ENCODE measurements at places on chromosomes 7 and 10.

- no peak for DNase-seq
Observed at GRCh38 chr10:61124756-61125530, 181.0 kb upstream of the RHOBTB1 start.

GRCh38 chr10:44939691-44940401 is 19.8 kb upstream of the RASSF4 start:
- DNase-seq: no peak

DNA sequence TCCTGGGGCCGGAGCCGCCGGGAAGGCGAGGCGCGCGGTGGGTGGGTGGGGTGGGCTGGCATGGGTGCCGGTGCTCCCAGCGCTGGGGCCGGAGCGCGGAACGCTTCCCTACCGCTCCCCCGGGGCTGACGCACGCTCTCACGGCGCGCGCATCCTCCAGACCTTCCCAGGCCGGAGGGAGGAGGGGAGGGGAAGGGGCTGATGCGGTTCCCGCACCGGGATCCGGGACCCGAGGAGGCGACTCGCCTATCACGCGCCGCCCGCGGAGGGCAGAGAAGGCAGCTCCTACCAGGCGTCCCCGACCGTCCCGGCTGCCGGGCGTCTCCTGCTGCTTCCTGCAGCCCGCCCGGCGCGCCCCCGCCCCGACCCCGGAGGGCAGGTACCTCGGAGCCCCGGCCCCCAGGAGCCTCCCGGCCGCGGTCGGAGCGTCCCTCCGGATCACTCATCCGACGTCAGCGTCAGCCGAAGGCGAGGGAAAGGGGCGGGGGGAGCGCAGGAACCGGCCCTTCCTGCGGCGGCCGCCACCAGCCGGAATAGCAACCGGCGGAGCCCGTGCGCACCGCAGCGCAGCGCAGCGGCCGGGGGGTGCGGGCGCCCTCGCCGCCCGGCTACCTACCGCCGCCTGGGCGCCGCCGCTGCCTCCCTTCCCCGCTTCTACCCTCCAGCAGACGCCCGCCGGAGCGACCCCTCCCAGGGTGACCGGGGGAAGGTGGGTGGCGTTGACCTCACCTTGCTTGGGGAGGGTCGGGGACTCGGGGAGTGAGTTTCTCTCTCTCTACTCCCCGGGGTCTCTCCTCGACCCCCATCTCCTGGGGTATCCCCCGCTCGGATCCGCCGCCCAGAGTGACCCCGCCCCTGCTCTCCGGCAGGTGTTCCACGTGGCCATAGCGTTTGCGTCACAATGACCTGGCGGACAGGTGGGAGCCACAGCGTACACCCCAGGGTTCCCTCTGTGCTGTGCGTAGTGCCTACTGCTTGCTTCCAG is at the start of gene ICA1:
TSS of gene ICA1 (minus strand) at position 457 of the 985 bp plus-strand sequence. CDS start 26,241 bp downstream, outside the sequence.
- DNase-seq: no peak

DNA sequence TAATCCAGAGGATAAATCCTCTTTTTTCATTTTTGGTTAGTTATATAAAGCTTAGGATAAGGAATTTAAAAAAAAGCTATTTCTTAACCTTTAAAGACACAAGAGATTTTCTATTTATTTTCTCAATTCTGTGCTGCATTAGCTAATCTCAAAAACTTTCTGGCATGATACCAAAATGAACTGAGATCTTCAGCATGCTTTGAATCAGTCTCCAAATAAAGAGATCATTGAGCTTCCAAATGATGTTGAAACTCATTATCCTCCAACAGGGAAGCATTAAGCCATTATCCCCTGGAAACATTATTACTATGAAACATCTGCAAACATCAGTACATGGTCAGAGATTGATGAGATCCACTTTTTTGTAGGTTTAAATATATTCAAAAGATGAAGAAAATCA is 350.3 kb upstream of the TEX47 start:
- DNase-seq: no peak

- no peak for DNase-seq
Observed at GRCh38 chr7:115844857-115845256, 185.7 kb downstream of the TFEC start.

DNA sequence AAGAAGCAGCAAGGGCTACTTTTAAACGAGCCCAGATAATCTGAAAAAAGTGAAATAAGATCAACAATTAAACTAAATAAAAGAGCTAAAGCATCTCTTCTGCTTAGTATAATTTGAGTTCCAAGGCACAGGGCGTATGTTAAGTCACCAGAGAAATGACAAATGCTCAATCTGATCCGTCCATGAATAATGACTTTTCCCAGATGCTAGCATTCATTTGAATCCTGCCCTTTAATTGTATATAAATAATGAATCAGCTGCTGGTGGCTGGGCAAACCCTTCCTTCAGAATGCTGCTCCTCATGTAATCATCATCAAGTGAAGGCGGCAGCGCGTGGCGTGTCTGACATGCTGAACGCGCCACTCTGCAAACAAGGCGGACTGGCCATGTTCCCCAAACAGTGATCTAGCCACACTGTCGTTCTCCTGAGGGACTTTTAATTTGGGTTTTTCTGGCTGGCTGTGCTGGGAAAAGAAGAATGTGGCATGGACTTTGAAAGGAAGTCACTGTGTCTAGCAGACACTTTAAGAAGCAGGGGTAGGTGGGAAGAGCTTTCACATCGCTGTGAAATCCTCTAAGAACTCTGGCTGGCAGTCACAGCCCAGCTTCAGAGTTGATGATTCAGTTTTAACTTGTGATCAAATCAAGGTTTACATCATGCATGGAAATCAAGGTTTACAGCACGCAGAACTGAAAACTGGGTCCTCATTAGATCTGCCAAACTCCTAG is 70.7 kb downstream of the BEND7 start:
- DNase-seq: no peak

GRCh38 chr10:115604627-115605026 is 511.5 kb downstream of the ATRNL1 start:
- DNase-seq: no peak

- DNase-seq: no peak
Observed at GRCh38 chr10:132654708-132655661, 117.4 kb downstream of the INPP5A start.

DNA sequence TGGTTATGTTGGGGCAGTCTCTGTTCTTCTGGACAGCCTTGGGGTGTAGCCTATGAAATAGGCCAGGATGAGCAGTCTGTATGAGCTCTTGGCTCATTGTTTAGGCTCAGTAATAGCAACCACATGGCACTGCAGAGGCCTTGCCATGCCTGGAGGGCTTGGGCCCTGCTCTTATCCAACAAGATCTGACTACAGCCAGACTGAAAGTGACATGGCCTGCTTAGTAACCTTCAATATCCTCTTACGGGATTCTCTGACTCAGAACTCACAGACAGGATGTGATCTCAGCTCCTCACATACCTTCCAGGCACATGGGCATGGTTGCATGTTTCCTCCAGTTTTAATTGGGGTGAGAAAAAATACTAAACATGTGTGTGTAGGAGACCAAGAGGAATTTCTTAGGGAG is 289.3 kb downstream of the PTEN start:
- no peak for DNase-seq

DNA sequence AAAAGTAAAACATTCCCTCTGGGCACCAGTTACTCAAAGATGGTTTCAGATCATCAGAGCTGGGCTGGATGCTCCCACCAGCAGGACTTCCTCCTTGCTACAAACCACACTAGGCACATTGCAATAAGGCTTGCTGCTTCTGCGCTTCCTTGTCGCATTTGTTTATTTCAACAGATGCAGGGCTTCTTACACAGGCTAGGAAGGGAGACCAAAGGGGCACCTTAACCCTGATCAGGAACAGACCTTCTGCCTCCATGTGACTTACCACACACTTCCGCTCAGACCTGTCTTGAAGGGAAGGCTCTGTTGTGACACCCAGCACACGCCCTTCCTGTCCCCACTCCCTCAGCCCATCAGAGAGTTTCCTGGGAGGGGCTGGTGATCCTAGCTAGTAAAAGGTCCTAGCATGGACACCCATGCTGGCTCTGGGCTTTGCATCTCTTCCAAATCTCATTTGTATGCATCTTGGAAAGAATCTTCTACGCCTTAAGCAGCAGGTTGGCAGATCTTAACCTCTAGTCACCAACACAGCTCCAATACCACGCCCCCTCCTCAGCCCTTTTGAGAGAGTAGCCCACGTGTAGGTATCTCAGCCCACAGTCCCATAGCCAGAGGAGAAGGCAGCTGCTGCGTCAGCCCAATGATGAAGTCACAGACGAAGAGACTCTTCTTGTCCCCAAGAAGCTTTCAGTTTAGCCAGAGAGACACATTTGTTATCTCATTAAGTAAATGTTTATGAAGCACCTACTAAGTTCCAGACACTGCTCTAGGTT is 47.1 kb upstream of the SVIL start:
- DNase-seq: no peak

- no peak for DNase-seq
Observed at GRCh38 chr10:82668221-82668895, 793.4 kb downstream of the NRG3 start.

DNA sequence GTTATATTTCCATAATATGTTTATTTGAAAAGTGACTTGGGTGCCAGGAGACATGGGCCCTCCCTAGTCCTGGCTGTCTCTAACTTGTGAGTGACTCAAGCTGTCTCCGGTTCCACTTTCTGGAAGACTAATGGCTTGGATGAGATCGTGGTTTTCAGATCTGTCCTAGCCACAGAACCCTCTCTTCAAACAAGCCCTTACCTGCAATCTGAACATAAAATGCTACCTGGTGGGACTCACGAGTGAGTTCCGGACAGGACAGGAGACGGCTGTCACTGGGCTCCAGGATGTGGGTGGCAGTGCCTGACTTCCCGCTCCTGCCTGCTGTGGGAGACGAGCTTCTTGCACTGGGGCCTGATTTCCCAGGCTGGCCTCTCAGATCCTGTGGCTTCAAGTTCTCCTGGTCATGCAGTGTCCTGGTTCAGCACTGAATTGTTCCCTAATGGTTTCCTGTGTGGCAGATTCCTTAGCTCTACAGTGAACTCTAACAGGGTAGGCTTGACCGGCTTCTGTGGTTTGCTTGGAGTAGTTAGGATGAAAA is 26.0 kb upstream of the PFKFB3 start:
- DNase-seq: no peak

- no peak for DNase-seq
Observed at GRCh38 chr7:39300276-39300675, 265.9 kb upstream of the YAE1 start.

DNA sequence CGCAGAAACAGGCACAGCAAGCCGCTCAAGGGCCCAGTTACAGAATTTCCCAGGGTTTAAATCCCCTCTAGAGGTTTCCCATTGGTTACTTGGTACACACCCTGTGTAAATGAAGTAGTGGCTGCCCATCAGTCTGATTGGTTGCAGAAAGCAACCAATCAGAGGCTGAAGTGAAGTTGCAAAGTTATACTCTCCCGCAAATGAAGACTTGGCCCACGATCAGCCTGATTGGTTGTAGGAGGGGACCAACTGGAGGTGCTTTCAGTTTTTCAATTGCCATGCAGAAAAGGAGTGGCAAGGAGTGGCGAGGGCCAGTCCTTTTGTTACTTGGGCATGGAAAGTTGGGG is 909.2 kb upstream of the AUTS2 start:
- DNase-seq: no peak

- no peak for DNase-seq
Observed at GRCh38 chr10:100693821-100694220, 51.6 kb upstream of the PAX2 start.

- no peak for DNase-seq
Observed at GRCh38 chr7:7662527-7662926, 22.0 kb downstream of the UMAD1 start.

DNA sequence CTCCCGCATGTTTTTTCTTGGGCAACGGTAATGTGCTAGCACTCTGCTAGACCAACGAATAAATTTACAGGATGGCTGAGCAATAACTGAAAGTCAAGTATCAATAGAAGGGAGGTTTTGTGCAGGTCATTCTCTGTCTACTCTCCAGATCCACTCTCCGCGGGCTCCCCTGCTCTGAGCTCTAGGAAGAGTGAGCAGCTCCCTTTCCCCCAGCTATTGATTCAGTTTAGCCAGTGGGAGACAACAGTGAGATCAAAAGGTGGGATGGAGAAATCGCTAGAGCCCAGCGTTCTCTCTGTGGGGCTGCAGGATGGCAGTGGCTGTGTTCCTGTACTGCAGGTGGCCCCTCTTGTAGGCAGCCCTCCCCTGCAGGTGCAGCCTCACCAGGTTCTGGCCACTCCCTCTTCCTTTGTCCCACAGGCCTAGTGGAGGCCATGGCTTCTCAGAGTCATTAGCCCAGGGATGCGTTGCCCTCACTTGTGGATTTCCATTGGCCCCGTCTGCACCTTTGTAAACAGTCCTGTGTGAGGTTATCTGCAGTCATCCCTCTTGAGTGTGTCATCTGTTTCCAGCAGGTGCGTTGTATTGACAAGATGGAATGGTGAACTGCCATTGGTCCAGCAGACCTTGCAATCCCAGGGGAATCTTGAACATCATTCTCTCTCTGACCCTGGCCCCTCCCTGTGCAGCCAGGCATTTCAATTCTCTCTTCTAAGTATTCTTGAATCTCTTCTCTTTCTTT is 11.1 kb downstream of the MSRB2 start:
- DNase-seq: no peak

- DNase-seq: no peak
Observed at GRCh38 chr7:112162142-112162766, 43.9 kb downstream of the DOCK4 start.

Measured in activated CD8-positive, alpha-beta memory T cell treated with anti-CD3 and anti-CD28 coated beads for 1 hour (primary cell).